ENCODE measurements at places on chromosomes 6 and 20. TPM values are rescaled to one million over a fixed set of nuclear protein-coding genes. Genes with fewer than 3 reads are reported as not detected.

The CYP21A2 gene
- total RNA-seq: 14.1 TPM

The TMEM244 gene
- not detected for total RNA-seq

The DNMT3B gene
- 0.96 TPM for total RNA-seq

The ZSWIM1 gene
- 7.5 TPM for total RNA-seq

The TENT5A gene
- total RNA-seq: 25.9 TPM

The HLA-DOA gene
- total RNA-seq: 3.3 TPM

The DLK2 gene
- total RNA-seq: not detected

The L3MBTL3 gene
- total RNA-seq: 9.7 TPM

The PTPN1 gene
- total RNA-seq: 28.5 TPM

DNA sequence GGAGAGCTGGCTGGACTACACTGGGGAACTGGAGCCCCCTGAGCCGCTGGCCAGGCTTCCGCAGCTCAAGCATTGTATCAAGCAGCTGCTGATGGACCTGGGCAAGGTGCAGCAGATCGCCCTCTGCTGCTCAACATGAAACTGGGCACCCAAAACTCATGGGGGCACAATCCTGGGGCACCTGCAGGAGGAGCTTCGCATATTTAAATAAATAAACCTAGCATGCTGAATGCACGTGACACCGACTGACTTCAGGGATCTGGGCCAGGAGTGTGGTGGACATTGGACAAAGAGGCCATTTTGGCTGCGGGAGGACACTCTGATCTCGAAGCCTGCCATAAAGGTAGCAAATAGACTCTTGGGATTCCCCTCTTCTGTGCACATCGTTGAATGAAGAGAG lies 6.8 kb downstream of the SCAND1 start:
- no peak for DNase-seq

DNA sequence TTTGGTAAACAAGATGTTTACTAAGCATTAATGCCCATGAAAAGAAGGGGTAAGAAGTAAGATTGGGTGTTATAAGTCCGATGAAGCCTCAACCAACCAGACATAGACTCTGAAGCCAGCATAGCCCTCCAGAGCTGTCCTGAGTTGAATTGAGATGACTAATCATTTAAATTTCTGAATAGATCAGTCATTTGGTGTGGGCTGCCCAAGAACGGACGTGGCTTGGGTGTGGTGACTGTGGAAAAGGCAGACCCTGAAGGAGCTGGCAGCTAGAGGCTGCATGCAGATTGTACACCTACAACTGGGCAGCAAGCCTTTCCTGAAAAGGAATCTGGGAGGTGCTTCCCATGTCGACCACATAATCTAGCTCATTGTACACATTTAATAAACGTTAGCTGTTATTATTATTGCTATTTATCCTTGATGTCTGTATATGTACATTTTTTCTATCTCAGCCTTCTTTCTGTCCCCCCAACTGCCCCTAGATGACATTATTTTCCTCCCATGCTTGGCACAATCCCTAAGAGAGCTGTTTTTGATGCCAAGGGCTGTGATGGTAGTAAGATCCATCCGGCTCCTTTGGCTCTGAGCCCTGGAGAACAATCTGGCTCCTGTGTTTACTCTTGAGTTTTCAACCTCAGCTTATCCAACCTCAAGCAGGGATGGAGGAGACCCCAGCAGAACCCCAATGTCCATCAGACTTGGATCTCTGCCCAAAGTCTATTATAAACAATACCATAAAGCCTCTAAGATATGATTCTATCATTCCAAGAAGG lies 57.6 kb upstream of the JAG1 start:
- no peak for DNase-seq

DNA sequence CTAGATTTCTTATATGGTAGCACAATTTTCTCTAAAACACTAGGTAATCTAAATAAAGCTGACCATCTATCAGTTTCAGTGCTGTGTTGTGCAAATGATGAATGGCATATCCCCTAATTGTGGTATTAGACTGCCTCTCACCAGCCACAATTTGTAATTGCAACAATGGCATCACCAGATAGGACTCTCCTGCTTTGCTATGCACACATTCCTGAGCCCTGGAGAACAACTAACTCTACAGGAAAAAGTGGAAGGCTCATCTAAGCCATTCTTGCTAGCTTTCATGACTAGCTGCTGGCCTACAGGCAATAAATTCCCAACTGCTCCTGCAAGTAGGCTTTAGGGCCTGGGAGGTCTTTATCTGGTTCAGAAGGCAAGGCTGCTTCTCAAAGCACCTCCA lies 974.1 kb downstream of the EYS start:
- DNase-seq: no peak

- DNase-seq: no peak
Measured at GRCh38 chr20:10119336-10119735, 84.5 kb downstream of the ANKEF1 start.

- DNase-seq: peak; percentile 65
Measured at GRCh38 chr6:21885532-21886114, 292.1 kb downstream of the SOX4 start.

DNA sequence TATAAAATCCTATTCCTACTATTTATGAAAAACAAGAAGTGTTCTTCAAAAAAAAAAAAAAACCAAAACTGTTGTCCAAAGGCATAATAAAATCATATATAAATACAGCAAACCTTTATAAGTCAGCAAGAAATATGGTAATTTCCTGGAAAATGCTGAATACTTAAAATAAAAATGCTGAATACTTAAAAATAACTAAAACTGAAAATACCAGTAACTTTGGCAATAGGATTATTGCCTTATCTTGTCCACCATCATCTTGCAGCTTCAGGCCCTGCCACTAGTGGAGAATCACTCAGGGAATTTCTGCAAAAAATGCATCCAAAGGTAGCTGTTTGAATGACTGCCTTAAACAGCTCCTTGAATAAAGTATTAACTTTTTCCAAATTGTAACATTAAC lies 24.5 kb downstream of the CCNC start:
- no peak for DNase-seq

- no peak for DNase-seq
Measured at GRCh38 chr6:159037756-159038290, 7.0 kb downstream of the TAGAP start.

GRCh38 chr6:157570752-157571151 lies 189.8 kb downstream of the ZDHHC14 start:
- DNase-seq: no peak

DNA sequence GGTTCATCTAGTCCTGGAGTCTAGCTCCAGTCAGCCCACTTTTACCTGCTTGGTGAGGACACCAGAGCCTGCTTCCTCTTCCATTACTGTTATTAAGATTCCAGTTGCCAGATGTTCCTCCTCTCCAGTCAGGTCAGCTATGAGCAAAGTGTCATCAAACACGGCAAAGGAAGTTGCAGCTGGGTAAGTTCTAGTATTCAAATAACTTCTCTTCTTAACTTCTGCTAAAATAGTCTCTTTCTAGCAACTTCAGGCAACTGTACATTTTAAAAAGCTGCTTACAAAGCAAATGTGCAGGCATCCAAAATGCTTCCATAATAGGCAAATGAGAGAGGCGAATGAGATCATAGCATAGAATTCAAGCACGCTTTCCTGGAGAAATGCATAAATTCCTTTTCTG lies 18.4 kb upstream of the MRPS18A start:
- DNase-seq: no peak

DNA sequence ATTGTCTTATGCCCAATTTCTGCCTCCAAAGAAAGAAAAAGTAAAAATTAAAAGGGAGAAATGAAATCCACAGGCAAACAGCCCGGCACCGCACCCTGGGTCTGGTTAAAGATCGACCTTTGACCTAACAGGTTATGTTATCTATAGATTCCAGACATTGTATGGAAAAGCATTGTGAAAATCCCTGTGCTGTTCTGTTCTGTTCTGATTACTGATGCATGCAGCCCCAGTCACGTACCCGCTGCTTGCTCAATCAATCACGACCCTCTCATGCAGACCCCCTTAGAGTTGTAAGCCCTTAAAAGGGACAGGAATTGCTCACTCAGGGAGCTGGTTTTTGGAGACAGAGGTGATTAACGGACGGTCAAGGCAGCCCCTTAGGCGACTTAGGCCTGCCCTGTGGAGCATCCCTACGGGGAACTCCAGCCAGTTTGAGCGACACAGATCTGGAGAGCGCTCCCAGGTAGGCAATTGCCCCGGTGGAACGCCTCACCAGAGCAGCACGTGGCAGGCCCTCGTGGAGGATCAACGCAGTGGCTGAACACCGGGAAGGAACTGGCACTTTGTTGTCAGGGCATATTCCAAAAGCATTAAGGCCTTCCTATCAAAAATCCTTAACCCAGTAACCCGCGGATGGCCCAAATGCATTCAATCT lies 12.0 kb upstream of the HFE start:
- DNase-seq: no peak

GRCh38 chr6:127120787-127121636 lies 2.5 kb downstream of the RSPO3 start:
- DNase-seq: peak; percentile 72

- DNase-seq: peak; percentile 96
Measured at GRCh38 chr20:23634985-23635767, 2.6 kb downstream of the CST3 start.

DNA sequence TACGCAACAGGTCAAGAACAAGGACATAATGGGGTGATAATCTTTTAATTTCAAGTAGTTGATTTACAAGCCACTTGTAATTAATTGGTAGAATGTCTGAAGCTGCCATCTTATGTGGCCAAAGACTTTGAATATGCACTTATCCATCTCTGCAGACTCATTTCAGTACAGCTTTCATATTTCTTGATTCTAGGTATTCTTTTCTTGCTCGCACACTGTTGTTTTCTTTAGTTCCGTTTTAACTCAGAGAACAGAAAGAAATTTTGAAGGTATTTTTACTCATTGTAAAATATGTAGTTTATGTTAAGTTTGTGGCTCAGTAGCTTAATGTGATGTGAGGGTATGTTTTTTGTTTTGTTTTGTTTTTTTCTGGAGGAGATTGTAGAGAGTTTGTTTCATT lies 73.9 kb downstream of the UBR2 start:
- no peak for DNase-seq

DNA sequence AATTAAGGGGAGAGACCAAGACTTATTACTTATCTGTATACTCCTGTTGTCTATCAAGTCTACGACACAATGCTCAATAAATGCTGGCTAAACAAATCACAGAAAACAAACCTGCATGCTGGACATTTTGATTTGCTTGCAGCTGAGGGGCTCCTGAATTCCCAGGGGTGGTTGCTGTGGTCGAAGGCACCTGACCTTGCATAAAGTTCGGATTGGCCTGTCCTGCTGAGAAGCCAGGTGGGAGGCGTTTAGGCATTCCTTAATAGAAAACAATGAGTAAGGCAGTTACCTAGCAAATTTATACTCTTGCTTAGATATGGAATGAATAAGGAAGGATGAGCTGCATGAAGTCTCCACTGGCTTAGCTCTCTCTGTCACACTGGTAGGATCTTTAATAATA lies 50.5 kb downstream of the TP53INP2 start:
- no peak for DNase-seq

GRCh38 chr6:88380083-88380482 lies 213.9 kb upstream of the CNR1 start:
- no peak for DNase-seq

DNA sequence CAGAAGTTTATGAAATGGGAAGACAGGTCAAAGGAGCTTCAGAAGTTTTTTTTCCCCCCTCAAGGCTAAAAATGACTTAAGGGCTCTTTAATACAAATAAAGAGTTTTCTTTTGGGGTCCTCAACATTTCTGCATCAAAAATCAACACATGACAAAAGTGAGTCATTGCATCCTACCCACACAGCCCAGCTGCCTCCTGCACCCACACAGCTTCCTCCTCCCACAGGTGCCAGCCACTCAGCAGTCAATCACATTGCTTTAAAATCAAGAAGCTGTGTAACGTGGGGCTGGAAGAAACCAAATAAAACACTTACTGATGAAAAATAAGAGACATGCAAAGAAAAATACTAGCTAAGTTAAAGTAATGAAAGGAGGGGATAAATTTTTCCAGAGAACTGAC lies 68.5 kb downstream of the MAP3K5 start:
- no peak for DNase-seq

- DNase-seq: no peak
Measured at GRCh38 chr6:46453216-46453615, 38.0 kb downstream of the RCAN2 start.

DNA sequence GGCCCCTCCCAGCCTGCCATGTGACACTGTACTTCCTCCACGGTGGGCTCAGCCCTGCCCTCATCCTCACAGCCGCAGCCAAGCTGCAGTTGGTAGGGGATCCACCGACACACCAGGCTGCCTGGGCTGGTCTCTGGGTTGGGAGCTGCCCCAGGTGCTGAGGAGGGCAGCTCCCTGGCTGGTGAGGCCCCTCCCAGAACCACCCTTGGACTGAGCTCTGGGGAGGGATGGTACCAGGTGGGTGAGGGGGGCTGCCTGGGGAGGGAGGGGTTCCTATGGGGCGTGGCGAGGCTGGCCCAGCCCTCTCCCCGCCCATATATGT lies 185 bp upstream of the TNFRSF6B start:
- no peak for DNase-seq

DNA sequence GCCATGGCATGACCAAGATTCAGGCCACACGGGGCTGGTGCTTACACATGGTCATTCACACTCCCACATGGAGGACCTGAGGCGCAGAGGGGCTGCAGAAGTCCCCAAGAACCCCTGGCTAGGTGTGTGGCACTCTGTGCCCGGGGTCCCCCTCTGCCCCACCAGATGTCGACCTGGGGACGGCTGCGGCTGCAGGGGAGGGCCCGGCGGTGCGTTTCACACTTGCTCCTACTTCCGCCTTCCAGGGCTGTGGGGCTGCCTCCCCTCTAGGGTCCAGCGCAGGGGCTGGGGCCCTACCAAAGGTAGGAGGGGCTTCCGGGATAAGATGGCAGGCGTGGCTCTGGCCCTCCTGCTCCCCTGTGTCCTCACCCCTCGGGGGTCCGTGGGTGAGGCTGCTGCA lies 81.1 kb upstream of the SLCO4A1 start:
- no peak for DNase-seq

- DNase-seq: no peak
Measured at GRCh38 chr6:117547688-117548621, 54.4 kb downstream of the GOPC start.

DNA sequence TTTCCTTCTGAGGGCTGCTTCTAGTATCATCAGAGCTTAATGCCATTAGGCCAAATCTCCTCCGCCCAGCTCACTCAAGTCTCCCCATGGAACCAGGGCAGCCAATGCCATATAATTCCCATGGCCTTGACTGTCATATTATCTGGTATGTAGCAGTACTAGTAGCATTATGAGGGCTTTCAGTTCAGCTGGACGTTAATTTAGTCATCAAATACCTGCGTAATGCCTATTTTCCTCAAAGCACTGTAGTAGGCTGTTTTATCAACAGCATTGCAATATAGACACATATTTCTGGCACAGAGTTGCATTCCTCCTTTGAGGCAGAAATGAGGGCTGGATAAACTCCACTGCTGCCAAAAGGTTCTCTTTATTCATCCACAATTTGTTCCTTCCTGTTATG lies 1.7 kb downstream of the KCTD20 start:
- DNase-seq: no peak

- no peak for DNase-seq
Measured at GRCh38 chr6:7587631-7588100, 2.3 kb upstream of the SNRNP48 start.

GRCh38 chr6:125469915-125470314 lies 168.1 kb upstream of the HDDC2 start:
- no peak for DNase-seq

GRCh38 chr6:32271429-32271828 lies 47.6 kb upstream of the NOTCH4 start:
- no peak for DNase-seq

- DNase-seq: no peak
Measured at GRCh38 chr20:8652396-8652795, 416.5 kb upstream of the PLCB4 start.

- no peak for DNase-seq
Measured at GRCh38 chr6:15458021-15458459, 204.8 kb downstream of the DTNBP1 start.

All from breast epithelium (tissue), 4 donors.